NAMALWA (cell line): ENCODE measurements at places on chromosomes 6 and 20.

- no peak for DNase-seq
Measured at GRCh38 chr20:13061381-13061780, 52.6 kb downstream of the SPTLC3 start.

DNA sequence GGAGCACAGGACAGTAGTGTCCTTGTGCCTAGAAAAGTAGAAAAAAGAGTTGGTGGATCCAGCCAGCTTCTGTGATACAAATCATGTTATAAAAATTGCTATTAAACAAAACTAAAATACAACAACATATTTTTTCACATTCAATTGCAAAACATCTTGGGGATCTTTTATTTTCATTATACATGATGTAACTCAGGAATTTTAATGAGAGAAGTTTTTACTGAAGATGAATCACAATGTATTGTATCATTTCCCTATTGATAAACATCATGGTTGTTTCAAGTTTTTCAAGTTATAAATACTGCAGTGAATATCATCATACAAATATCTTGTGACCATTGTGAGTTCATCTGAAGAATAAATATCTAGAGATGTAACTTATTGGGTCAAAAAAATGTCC lies 608.0 kb downstream of the PHF3 start:
- no peak for DNase-seq

DNA sequence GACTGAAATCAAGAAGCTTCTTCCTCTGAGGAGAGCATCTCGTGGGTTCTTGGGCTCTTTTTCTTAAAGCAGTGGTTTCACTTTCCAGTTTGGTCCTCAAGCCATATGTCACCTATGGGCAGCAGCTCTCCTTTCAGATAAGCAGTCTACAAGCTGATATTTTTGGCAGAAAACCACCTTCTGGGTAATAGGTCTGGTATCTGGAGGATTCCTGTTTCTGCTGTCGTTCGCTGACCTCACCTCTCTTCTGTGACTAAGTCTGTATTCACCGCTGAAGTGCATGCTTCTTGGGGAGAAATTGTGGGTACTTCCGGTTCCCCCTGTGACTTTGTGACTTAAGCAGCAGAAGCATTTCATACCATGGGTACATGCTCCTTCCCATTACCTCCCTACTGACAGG lies 193.6 kb downstream of the EDN1 start:
- peak; percentile 27 for DNase-seq

DNA sequence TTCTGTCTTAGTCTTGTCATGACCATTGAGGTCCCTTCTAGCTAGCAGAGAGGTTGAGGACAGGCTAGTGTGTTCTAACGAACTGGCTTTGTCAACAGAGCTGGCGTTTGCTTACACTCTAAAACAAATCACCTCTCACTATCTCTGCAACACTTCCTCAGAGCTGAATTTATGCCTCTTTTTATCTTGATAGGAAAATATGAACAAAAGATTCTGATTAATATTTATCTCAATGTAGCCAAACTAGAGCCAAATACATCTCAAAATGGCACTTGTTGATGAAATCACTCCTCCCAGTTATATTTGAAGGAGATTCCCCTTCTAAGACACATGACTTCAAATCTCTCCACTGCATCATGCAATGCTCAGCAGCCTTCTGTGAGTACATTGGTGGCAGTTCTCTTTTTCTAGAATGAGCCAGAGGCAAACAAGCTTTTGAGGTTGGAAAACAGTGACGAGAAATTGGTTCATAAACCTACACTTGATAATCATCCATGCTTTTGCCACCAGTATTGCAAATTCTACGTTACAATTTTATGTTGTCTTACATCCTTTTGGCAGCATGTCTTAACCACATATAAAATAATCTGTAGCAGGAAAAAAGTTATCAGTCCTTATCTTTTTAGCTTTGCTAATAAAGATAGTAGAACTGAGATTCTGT lies 615.7 kb upstream of the CITED2 start:
- DNase-seq = no peak

DNA sequence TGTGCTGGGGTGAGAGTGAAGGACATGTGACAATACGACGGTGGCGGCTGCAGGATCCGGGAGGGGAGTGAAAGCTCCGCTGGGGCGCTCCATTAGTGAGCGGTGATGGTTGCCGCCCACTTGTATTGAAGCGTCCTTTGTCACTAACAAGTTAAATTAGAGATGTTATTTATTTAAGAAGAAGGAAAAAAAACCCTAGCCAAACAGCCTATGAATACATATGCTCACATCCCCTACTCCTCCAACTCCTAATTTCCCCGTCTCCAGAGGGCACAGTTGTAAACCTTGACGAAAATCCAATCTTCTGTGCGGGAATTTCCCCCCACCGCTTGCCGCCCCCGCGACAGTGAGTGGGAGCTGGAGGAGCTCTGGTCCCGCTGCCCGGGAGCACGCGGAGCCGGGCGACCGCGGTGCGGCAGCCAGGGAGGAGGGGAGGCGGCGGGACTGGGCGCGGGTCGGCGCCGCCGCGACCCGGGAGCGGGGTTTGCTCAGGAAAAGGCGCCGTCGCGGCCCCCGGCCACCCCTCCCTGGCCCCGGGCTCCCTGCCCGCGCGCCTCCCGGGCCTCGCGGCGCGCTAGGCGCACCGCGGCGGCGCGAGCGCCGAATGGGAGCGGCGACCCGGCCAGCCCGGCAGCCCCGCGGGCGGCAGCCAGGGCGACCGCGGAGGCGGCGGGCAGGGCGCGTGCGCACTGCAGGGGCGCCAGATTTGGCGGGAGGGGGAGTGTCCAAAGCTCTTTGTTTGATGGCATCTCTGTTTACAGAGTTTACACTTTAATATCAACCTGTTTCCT lies at the start of gene MYB:
TSS of gene MYB (plus strand) at position 767 of the 791 bp plus-strand sequence. CDS start 206 bp downstream, outside the sequence.
- DNase-seq = peak; percentile 89

DNA sequence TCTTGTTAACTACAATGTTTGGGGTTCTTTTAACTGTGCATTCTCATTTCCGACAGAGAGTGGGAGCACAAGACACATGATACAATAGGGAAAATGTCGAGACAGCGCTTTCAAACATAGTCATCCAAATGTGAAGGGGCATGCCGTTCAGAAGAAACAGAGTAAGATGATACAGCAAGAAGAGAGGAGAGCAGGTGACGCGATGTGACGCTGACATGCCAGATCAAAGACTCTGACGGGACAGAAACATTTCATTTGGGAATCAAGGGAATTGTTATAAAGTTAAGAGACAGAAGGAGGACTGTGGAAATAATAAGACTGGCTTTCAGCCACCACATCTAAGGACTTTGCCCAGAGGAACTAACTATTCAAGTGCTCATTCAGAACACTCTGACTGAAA lies 117.4 kb downstream of the FAXC start:
- DNase-seq = no peak

DNA sequence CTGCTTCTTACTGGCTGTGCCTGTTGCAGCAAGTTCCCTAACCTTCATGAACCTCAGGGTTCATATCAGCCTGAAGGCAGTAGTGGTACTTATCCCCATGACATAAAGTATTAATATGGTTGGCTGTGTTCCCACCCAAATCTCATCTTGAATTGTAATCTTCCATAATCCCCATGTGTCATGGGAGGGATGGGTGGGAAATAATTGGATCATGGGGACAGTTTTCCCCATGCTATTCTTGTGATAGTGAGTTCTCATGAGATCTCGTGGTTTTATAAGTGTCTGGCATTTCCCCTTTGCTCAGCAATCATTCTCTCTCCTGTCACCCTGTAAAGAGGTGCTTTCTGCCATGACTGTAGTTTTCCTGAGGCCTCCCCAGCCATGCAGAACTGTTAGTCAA lies 61.8 kb downstream of the FAM229B start:
- no peak for DNase-seq

GRCh38 chr6:125984311-125984710 lies 2.0 kb upstream of the TRMT11 start:
- no peak for DNase-seq

GRCh38 chr6:3053231-3053508 lies 15.1 kb upstream of the RIPK1 start:
- DNase-seq = no peak

GRCh38 chr20:62979310-62979709 lies 26.8 kb downstream of the SLC17A9 start:
- DNase-seq = peak; percentile 41

DNA sequence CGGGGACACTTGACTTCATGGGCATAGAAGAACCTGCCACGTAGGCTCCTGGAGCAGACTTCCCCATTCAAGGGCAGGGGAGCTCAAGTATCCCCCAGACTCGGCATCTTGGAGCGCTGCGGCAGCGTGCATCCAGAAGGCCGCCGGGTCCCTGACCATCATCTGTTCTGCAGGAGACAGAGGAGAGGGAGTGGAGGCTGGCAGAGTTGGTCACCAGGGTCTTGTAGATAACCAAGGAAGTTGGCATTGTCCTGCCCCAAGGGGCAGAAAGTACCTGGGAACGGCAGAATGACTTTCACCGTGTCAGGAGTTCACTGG lies 82.8 kb downstream of the TCP11 start:
- DNase-seq = no peak

GRCh38 chr20:11352041-11352440 lies 565.7 kb upstream of the BTBD3 start:
- no peak for DNase-seq

DNA sequence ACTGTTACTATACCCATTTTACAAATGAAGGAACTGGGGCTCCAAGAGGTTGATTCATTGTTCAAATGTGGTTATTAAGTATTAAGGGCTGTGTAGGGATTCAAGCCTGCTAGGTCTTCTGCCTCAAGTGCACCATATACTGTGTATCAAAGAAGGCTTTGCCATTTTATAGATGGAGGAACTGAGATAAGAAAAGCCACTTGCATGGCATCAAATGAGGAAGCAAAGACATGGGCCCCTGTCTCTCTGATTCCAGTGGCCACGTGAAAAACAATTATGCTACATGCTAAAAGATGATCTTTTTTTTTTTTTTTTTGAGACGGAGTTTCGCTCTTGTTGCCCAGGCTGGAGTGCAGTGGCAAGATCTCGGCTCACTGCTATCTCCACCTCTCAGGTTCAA lies 67.0 kb downstream of the TMEM200A start:
- DNase-seq = no peak

- DNase-seq = no peak
Measured at GRCh38 chr6:158628542-158628941, 16.0 kb downstream of the DYNLT1 start.

- no peak for DNase-seq
Measured at GRCh38 chr6:36586606-36587005, 7.6 kb upstream of the SRSF3 start.

GRCh38 chr20:46132705-46133120 lies 14.6 kb downstream of the CD40 start:
- DNase-seq = peak; percentile 73

DNA sequence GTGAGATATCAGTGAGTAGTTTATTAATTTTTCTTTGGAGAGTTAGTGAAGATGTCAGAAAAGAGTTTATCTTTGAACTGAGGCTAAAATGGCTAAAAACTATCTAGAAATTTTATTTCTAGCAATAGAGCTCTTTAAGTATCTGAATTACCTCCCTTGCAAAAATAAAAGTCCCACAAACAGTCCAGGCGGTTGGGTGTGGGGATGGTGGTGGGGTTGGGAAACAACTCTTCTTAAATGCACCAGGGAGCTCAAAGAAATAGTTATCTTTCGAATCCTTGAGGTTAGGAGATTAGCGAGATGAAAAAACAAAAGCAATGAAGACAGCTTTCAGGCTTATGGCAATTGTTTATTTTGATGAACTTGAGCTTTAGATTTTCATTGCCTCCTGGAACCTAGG lies 1299.1 kb upstream of the ADGRB3 start:
- no peak for DNase-seq

GRCh38 chr6:31441365-31442267 lies 38.2 kb downstream of the MICA start:
- DNase-seq = peak; percentile 78

GRCh38 chr20:40643891-40644290 lies 45.1 kb downstream of the MAFB start:
- DNase-seq = no peak

- DNase-seq = no peak
Measured at GRCh38 chr20:37915434-37915787, 12.5 kb downstream of the VSTM2L start.

DNA sequence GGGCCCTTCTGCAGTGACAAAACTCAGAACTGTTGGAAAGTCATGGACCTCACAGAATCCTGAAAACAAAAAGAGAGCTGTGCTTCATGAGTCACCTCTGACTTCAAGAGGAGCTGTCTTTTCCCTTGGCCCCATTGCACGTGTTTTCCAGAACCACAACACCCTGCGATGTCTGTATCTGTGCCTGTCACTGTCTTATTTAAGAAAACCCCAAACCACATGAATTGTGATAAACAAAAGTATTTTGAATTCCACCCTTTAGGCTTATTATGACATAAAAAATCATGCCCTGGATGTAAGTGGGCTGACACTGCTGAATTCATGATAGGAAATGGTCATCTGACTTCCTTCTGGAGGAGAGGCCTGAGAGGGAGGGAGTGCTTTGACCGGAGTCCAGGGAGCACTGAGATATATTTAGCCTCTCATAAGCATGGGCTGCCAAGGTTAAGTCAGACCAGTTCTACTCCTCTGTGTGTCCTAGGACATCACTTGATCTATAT lies 96.4 kb upstream of the DUSP22 start:
- DNase-seq = no peak

DNA sequence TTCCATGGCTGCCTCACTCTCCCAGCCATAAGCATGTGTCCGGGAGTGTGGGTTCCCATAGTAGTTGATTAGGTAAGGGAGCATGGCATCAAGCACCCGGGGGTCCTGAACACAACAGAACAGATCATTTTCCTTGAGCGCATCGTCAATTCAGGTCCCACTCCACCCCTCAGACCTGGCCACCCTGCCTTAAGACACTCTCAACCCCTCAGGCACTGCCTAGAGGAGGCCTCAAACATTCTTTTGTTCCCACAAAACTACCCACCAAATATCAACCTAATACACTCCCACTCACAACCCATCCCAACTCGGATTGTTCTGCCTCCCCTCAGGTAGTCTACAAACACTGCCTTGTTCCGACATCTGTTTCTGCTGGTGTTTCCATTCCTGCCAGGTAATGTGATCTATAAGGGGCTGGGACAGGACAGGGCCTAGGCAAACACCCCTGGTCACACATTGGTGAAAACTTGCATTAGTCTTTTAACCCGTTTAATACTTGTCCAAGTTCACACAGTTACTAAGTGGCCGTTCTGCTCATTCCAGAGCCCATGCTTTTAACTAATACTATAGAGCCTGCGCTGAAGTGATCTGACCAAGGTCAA lies 1.4 kb downstream of the NFS1 start:
- DNase-seq = no peak

DNA sequence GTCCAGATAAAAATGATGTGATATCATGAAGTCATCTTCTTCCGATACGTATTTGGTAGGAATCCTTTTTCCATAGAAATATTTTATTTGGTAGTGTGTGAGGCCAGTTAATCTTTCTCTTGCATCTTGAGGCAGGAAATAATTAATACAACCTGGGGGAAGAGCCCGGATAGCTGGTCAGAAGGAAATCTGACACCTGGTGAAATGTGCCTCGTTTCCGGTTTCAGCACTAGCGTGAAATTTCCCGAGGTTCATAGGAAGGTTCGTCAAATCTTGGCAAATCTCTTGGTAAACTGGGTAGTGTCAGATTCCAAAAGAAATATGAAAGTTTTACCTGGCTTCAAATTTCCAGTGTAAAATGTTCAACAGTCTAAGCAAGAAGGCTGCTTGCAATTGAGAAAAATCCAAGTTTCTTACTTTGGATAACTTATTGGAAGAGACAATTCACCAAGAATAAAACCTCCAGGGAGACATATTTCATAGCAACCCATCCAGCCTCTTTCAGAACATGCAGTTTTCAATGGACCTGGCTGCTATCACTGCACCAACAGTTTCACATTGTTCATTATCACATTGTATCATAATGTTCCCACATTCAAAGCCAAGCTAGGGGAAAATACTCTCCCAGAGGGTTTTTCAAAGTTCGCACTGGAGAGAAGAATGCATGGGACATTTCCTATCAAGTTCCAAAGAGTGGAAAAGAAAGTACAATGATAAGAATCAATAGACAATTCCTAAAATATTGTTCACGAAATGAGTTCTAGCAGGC lies 454.5 kb upstream of the CITED2 start:
- DNase-seq = no peak
